Mesenteric fat pad (tissue), 1 donor: ENCODE measurements at places on chromosomes 5 and 9.

- no peak for DNase-seq
Measured at GRCh38 chr9:91285729-91286353, 75.9 kb downstream of the AUH start.

DNA sequence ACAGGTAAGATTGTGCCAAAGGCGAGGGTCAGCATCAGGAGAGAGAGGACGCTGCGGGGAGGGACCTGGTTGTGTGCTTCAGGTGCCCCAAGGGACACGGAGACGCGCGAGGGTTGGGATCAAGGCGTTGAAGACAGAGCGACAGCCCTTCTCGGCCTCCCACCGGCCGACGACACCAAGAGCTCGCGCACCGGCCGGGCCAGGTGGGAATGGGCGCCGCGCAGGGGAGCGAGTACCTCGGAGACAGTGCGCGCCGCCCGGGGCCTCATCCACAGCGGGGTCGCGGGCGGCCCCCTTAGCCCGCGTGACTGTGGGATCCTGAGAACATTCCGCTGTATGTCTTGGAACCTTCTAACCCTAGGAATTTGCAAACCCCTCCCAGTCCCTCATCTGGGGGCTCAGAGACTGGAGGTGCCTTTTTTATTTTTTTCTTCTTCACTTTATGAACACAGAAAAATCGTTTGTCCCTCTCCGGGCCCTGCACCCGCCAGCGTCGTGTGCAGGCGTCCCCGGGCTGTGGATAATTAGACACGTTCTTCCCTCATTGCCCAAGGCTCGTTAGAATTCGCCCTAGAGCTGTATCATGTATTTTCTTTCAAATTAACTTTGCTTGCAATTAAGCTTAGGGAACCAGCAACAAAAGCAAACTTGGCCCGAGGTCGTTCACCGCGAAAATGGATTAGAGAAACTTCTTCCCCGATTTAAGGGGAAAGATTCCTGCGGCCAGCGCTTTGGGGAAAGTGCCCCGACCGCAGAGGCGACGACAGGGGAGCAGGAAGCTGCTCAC lies 4.8 kb downstream of the FOXE1 start:
- DNase-seq: no peak

DNA sequence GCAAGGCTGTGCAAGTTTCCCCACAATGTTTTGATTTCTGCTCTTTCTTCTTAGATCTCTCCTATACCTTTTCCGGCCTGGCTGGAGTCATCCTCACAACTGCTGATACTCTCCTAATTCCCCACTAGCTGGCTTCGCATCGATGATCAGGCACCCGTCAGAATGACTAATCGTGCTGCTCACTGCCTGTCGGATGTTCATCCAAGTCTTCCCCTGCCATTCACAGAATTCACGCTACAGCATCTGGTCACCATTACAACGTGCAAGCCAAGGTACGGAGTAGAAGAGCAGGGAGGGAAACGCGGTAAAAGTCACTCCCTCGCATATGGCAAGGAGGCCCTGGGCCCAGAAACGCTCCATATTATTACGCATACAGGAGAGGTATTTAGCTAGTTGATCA lies 35.1 kb downstream of the CDH10 start:
- DNase-seq: no peak

- DNase-seq: no peak
Measured at GRCh38 chr9:73577848-73578247, 426.2 kb downstream of the ANXA1 start.

DNA sequence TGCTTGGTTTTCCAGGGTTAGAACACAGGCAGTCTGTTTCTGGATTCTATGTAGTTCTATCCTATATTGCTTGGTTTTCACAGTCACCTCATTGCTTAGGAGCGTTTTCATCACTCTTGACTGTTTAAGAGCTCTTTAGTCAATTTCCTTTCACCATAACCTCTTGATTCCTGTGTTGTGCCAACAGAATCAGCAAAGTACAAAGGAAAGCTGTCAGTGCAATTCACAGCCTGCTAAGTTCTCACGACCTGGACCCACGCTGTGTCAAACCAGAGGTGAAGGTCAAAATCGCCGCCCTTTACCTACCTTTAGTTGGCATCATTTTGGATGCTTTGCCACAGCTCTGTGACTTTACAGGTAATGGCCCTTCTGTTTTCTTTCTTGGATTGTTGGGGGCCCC lies 199.9 kb downstream of the DOCK8 start:
- DNase-seq: no peak

GRCh38 chr5:155727512-155728145 lies 599.3 kb upstream of the SGCD start:
- no peak for DNase-seq

DNA sequence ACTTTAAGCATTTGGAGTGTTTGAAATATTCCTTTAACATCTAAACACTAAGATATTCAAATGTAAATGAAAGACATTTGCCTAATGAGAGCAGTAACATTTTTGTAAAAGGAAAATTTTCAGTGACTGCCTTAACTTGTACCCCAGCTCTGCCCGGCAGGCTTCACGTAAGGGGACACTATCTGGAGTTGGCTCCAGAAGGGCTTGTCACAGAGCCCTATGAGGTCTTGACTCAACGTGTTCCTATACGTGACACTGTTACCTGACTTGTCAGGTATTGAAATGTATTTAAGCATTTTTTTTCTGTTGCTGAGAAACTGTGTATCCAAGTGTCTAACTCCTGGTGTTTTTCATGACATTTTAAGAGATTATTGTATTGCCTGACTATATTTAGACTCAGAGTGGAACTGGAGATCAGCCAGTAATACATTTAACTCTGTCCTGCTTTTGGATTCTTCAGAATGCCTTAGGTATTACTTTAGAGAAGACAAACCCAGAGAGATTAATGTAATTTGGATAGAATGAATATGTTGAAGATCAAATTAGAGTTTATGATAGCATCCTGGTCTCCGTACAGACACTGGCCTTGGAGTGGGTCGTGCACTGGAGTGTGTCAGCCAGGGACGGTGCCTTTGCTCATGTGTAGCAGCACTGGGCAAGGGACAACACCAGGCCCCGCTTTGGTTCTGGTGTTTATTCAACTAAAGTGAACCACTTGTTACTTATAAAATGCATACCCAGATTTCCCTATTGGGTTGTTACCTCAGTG lies 34.6 kb upstream of the PHF2 start:
- DNase-seq: no peak

GRCh38 chr5:139960723-139961383 lies 82.2 kb downstream of the NRG2 start:
- DNase-seq: no peak

DNA sequence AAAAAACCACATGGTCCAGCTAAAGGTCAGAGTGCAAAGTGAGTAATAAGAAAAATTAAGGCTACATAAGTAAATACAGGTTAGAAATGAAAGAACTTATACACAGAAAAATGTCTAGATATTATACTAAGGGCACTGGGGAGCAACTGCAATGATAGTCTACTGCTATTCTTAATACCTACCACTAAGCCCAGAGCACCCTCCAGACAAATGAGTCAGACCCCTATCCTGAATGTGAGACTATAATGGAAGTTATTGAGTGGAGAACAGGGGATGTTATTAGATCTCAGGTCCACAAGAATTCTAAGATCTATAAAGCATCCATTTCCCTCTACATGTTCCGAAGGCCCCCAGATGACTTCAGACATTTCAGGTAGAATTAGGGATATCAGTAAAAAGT lies 438.3 kb downstream of the PRELID2 start:
- DNase-seq: no peak

- DNase-seq: no peak
Measured at GRCh38 chr5:148314731-148315130, 2.5 kb downstream of the SPINK7 start.
